ENCODE measurements at places on chromosomes 6 and 20. TPM values are rescaled to one million over a fixed set of nuclear protein-coding genes. Genes with fewer than 3 reads are reported as not detected.

Gene OPRM1
- total RNA-seq = not detected

Gene TSPO2
- not detected for total RNA-seq

Gene PSMF1
- 81.0 TPM for total RNA-seq

Gene DZANK1
- 0.97 TPM for total RNA-seq

Gene RAET1G
- total RNA-seq = 0.16 TPM

Gene EDN1
- total RNA-seq = 39.7 TPM

Gene ADGRG6
- 4.5 TPM for total RNA-seq

Gene SOX18
- 70.0 TPM for total RNA-seq

Gene CST11
- not detected for total RNA-seq

Gene MCHR2
- total RNA-seq = not detected

Gene LST1
- total RNA-seq = not detected
